ENCODE measurements at places on chromosomes 4 and X.

- no peak for DNase-seq
Measured at GRCh38 chr4:113701169-113701568, 60.4 kb downstream of the CAMK2D start.

GRCh38 chr4:150909116-150909515 lies 106.0 kb downstream of the LRBA start:
- DNase-seq: no peak

DNA sequence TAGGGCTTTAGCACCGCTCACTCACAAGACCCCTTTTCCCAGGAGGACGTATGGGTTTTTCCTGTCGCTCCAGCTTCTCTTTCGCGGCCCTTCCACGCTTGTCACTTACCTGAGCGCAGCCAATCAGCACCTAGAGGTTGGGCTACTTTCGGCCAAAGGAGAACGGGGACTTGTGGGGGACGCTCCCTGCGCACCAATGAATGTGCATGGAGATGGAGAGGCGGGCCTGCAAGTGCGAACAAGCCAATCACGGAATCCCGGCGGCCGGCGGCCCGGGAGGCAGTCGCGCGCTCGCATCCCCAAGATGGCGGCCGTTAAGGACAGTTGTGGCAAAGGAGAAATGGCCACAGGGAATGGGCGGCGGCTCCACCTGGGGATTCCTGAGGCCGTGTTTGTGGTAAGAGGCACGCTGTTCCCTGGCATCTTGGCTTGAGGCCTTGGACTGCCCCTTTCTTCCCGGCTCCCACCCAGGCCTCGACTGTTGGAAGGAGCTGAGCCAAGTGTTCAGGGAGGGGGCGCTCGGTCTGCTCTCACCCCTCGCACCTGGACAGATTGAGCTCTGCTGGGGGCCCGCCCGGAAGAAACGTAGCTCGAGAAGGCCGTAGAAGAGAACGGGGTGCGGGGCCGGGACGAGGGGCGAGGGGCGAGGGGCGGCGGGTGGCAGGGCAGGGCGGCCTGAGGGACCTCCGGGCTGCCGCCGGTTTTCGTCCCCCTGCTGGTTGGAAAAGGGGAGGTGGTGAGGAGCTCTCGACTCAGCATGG lies at the start of gene VBP1:
Gene VBP1, plus strand, starts transcription at position 282 of the 761 bp plus-strand sequence. Its CDS starts 23 bp downstream, at position 305.
- peak; percentile 88 for DNase-seq

DNA sequence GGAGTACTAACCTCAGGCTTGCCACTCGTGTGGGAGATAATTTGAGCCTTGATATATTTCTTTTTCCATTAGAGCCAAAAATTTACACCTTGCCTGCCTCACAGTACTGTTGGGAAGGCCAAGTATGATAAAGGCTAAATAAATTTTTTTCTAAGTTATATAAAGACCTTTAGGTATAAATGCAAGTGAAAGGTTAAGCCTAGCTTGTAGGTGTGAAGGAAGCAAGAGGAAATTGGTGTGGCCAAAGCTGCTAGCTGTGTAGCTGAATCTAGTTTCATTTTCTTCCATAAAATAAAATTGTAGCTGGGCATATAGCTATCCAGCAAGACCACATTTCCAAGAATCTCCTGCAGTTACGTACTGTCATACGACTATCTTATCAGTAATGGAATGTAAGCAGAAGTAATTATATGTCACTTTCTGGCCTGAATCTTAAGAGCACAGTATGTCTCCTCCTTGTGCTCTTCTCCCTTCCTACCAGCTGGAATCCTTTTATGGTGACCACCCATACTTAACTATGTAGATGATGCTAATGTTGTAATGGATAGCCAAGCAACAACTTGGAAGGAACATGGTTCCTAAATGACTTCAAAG lies 14.3 kb upstream of the GABRE start:
- no peak for DNase-seq

DNA sequence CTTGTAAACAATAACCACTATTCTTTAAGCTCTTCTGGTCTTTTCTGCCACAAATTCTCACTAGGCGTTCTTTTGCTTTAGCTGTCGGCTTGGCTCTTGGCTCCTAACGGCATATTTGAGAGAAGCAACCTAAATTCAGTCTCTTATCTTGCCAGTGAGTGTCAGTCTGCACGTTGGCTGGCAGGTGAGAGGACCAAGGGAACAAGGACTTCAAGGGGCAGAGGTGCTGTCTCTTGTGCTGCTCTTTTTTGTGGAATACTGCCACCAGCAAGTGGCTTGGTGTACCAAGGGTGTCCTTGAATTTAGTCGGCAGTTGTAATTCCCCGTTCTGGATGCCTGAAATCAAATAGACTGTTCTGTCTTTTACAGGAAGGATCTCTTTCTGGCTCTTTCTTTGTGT lies 77.8 kb upstream of the SLC4A4 start:
- DNase-seq: no peak

- peak; percentile 19 for DNase-seq
Measured at GRCh38 chrX:152897222-152898131, at the start of gene ZNF185. Gene ZNF185 (plus strand): TSS chrX:152898067. CDS start chrX:152914490, 16,423 bp downstream.

GRCh38 chr4:124632439-124632838 lies 80.1 kb downstream of the ANKRD50 start:
- DNase-seq: no peak

DNA sequence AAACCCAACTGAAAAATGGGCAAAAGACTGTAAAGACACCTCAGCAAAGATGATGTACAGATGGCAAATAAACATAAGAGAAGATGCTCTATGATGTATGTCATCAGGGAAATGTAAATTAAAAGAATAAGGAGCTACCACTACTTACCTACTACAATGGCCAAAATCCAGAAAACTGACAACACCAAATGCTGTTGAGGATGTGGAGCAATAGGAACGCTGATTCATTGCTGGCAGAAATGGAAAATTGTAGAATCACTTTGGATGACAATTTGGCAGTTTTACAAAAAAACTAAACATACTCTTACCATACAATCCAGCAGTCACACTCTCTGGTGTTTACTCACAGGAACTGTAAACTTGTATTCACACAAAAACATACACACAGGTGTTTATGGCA lies 222.3 kb upstream of the LDB2 start:
- no peak for DNase-seq

DNA sequence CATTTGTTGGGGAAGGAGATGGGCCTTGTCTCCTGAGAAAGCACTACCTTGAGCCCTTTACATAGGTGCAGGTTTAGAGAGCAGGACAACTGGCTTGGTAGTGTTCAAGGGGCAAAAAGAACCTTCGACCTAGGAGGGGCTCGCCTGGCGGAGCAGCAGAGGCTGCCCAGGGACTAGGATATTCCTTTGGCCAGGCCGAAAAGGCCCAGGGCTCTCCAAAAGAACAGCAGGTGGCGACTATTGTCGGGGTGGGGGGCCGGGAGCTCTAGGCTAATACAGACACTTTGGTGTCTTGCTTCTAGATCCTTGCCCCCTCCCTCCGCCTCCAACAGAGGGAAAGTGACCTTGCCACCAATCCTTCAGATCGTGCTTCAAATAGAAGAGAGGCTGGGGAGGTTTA lies 7.1 kb upstream of the POU3F4 start:
- no peak for DNase-seq

DNA sequence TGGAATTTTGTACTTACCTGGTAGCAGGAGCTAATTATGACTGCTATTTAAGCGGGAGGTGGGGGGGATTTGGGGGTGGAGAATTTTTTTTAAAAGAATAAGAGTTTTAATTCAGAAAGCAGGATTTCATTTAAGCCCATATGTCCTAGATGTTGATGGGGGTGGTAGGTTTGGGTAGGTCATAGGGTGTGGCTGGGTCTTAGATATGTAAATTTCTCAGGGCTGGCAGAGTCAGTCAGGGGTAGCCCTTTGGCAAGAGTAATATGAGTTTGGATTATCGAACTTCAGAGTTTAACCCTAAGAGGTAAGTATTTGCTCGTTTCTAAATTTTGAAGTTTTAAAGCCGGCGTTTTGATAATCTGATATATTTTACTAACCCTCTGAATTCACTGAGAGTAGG lies 35.2 kb upstream of the COX18 start:
- no peak for DNase-seq

GRCh38 chrX:138877746-138878145 lies 166.2 kb upstream of the FGF13 start:
- DNase-seq: no peak
